ENCODE measurements at places on chromosomes 2 and 18. TPM values are rescaled to one million over a fixed set of nuclear protein-coding genes. Genes with fewer than 3 reads are reported as not detected.

The CFAP221 gene
- not detected for total RNA-seq

The PLB1 gene
- total RNA-seq = 6.4 TPM

The G6PC2 gene
- not detected for total RNA-seq

The ABCA12 gene
- total RNA-seq = 0.36 TPM

The AKAIN1 gene
- not detected for total RNA-seq

The GRP gene
- total RNA-seq = 1.4 TPM

The LHCGR gene
- total RNA-seq = not detected

The SLC8A1 gene
- total RNA-seq = 299 TPM

The METTL8 gene
- total RNA-seq = 30.1 TPM

The CPS1 gene
- 2.7 TPM for total RNA-seq

The EVX2 gene
- 2.2 TPM for total RNA-seq

The ANKRD30B gene
- 0.36 TPM for total RNA-seq

The KCNS3 gene
- 13.2 TPM for total RNA-seq

The GPD2 gene
- 15.0 TPM for total RNA-seq
